ENCODE measurements at places on chromosomes 12 and 14.

- no peak for DNase-seq
These were observed 580.2 kb downstream of the MED13L start for GRCh38 chr12:115697340-115697739.

GRCh38 chr12:41436076-41436475 is 248.0 kb downstream of the PDZRN4 start:
- no peak for DNase-seq

- no peak for DNase-seq
These were observed 11.0 kb upstream of the RPS6KL1 start for GRCh38 chr14:74934041-74934440.

DNA sequence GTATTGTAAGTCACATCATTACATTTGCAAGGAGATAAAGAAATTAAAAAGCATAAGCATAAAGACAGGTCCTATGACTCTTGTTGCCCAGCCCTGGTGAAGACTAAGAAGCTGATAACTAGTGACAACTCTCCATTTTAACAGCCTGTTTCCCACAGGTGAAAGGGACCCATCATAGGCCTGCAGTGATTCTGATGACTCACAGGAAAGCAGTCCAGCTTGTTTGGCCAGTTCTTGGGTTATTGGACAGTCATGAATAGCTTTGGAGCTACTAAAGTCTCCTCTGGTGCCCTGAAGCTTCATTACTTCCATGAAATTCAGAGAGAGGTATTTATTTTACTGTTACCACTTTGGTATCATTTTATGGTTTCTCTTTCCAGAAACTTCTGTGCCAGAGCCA is 55.5 kb upstream of the DYRK2 start:
- DNase-seq: no peak

- DNase-seq: no peak
These were observed 16.7 kb downstream of the HMGA2 start for GRCh38 chr12:65840793-65841670.
